Left cardiac atrium (tissue), 4 donors: ENCODE measurements at places on chromosomes 7 and 10.

- DNase-seq, result no peak
Observed at GRCh38 chr7:157678501-157678900, 341.7 kb downstream of the DNAJB6 start.

DNA sequence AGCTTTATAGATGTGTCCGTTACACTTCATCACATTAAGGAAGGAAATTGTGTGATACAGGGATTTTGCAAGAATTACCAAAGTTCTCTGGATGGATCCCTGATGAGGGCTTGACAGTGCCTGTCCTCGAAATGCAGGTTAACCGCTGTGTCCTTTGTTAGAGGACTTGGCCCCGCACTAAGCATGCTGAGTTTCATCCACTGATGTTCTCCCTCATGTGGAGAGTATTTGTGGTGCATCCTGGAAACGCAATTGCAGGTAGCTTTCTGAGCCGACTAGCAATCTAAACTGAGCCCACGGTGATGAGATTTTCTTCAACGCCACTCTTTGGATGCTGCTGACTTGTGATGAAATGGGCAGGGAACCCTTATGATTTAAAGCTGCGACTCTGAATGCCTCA lies 71.9 kb upstream of the STK17A start:
- DNase-seq, result no peak

GRCh38 chr7:94300176-94300835 lies 94.4 kb upstream of the COL1A2 start:
- no peak for DNase-seq

- no peak for DNase-seq
Observed at GRCh38 chr7:38539477-38540081, 91.6 kb downstream of the AMPH start.

GRCh38 chr10:20059084-20059835 lies 243.0 kb downstream of the PLXDC2 start:
- no peak for DNase-seq
